Spinal cord (tissue), 10 donors: ENCODE measurements at places on chromosomes 3 and 15.
A peak's percentile ranks its signal among the peaks of the same experiment; 100 is the strongest.

GRCh38 chr15:68081869-68082505 is 27.9 kb downstream of the PIAS1 start:
- no peak for DNase-seq

GRCh38 chr15:88918738-88919137 is 5.6 kb upstream of the MFGE8 start:
- no peak for DNase-seq

DNA sequence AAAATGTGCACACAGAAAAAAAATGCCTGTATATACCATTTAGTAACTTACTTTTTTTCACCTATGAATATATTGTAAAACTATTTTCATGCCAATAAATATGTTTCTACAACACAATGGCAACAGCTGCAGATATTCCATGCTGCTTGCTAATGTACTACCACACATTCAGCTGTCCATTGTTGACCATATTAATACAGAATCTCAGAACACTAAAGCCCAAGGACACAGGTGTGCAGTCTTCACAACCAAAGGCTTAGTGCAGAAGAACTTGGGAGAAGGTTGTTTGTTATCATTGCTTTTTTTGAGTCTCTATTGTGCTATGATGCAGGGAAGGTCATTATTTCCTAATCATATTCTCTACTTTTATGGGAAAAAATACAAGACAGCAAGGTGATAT is 79.6 kb downstream of the DIPK2A start:
- DNase-seq, result no peak

- DNase-seq, result peak; percentile 72
These were observed 1153.3 kb downstream of the ROBO1 start for GRCh38 chr3:78614486-78614885.

GRCh38 chr3:54349231-54349652 is 226.9 kb downstream of the CACNA2D3 start:
- peak; percentile 48 for DNase-seq

DNA sequence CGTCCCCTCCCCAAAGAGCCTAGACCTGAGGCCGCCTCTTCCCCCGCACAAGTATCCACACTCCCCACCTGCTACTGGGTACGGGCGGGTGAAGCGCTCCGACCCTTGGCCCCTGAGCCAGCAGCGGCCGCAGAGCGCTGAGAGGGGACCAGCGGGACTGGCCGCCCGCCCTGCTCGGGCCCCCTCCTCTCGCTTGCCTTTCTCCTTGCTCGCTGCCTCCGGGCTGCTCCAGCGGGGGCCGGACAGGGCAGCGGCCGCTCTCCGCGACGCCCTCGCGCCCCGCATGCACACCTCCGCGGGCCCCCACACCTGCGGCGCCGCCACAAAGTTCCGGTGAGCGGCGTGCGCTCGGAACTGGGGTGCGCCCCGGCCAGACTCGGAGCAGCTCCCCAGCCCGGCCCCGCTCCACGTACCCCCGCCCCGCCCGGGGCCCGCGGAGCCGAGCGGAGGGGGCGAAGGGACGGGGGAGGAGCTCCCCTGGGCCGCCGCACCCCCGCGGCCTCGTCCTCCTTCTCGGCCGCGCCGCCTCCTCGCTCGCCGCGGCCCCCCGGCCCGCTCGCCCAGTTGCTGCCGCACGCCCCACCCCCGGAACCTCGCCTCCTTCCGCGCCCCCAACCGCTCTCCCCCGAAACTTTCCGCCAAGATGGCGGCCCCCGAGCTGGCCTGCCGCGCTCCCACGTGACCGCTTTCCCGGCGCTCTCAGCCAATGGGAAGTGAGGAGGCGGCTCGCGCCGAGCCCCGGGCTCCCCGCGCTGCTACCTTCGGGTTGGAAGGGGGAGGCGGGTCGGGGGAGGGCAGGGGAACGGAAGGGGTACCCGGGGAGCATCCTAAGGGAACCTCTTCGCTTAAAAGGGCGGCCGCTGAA is 704 bp downstream of the DLG1 start:
- DNase-seq, result peak; percentile 71

DNA sequence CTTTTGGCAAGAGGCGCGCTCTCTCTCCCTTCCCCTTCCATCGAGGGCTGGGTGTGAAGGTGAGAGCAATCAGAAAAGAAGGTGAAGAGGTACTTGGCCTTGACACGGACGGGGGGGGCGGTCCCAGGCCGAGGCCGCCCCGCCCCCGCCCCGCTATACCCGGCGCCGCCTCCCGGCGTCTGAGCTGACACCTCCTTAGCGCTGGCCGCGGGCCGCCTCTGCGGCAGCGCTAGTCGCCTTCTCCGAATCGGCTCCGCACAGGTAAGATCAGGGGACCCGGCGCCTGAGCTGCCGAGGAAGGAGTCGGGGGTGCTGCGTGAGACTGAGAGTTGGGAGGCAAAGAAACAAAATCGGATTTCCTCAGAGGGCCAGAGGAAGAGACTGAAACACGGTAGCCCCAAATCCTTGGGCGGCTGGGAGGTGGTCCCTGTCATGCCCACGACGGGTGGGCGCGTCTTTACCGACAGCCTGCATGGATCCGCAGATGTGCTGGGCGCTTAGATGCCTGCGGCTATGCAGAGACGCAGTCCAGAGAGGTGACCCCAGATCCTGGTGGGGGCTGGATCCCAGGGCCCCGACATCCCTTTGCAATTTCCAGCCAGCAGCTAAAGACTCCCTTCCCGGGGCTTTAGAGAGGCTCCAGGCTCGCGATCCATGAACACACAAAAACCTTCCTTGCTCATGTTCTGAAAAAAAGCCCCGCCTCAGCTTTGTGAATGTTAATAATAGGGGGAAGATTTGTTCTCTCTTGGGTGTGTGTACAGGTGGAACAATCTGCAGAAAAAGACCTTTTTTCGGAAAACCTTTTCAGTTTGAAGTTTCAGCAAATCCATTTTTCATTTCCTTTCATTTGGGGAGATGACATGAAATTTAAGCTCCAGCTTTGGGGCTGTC is at the start of gene ENTPD3:
TSS of gene ENTPD3 (plus strand) at position 184 of the 894 bp plus-strand sequence. CDS start 874 bp downstream, outside the sequence.
- peak; percentile 9 for DNase-seq

- DNase-seq, result no peak
These were observed 42.3 kb downstream of the KLHL6 start for GRCh38 chr3:183513046-183513706.

DNA sequence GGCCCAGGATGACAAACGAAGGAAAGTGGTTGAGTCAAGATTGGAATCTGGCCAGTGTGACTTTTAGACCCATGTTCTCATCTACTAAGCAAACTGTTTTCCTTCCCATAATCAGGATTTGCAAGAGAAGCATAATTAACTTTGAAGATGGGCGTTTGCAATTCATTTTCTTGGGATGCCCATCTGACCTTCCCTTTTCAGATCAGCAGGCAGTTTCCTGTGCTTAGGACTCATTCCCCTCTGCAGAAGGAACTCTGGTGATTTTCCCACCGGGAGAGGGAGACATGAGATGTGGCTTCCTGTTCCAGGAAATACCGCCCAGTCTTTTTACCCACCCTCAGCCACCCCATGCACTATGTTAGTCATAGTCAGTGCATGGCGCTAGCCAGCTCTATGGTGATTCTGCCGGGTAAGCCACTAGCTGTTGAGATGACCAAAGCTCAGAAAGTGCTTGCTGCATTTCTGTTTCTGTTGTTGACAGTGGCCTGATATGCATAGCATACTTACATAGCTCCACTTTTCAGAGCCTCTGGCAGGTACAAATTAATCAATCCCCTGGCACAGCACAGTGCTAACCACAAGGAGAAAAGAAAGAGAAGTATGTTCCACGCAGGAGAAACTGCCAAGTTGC is 129.4 kb downstream of the VGLL4 start:
- DNase-seq, result no peak

DNA sequence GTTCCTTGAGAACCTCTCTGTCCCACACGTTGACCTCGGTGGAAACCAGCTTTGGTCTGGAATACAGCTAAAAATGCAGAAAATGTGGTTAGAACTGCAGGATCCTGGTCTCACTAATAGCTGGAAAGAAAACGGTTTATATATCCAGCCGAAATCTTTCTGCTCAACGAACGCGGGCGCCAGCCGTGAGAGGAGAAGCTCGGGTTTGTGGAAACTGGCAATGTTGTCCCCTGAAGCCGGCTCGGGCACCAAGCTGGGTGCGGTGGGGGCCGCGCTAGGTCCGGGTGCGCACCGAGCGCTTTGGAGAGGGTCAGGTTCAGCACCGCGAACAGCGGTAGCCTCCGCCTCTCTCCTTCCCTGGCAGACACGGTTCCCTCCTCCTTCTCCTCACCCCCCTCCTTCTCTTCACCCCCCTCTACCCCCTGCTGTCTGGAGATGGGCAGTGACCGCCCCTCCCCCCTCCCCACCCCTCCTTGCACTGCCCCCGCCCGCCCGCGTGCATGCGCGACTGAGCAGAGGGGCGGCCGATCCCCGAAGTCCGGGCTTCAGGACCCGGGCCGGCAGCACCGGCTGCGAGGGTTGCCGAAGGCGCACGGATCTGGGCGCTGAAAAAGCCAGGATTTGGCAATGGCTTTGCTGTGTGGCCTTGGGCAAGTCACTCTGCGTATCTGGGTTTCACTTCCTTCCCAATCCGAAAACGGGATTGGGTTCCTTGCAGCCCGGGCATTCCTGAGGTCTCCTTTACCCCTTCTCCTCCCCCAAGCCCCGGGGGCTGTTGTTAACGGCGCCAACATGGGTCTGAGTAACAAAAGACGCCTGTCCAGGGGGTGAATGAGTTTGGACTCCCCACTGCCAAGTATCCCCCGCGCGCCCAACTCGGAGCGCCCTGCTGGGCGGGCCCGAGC is at the start of gene SKOR1:
TSS of gene SKOR1 (plus strand) at position 534 of the 905 bp plus-strand sequence. CDS start at position 628, 94 bp downstream.
- no peak for DNase-seq

DNA sequence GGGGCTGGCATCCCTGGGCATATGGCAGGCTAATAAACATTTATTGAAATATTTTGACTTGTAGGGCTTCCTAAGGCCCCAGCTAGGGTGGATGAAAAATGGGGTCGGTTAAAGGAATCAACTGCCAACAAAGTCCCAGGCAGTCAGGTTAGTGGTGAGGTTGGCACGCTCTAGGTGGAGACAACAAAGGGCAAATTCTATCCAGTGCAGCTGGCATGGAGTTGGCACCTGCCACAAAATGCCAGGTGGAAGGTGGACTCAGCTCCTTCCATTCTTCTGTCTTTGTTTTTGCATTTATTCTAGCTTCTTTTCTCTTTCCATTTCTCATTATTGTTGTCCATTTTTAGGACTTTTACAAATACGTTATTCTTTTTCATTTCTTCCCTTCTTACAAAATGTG is 31.0 kb downstream of the LCMT2 start:
- no peak for DNase-seq

DNA sequence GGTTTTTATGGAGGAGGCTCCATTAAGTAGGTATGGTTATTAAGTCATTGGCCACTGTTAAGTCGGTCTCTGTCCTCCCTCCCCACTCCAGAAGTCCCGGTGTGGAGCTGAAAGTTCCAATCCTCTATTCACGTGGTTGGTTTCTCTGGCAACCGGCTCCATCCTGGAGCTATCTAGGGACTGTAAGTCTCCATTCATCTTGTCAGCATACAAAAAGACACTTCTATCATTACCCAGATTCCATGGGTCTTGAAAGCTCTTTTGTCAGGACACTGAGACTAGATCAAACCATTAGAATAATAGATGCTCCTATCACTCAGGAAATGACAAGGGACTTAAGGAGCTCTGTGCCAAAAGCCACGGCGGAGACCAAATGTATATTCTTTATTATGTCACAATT is 110.3 kb downstream of the PIK3CB start:
- DNase-seq, result peak; percentile 46

DNA sequence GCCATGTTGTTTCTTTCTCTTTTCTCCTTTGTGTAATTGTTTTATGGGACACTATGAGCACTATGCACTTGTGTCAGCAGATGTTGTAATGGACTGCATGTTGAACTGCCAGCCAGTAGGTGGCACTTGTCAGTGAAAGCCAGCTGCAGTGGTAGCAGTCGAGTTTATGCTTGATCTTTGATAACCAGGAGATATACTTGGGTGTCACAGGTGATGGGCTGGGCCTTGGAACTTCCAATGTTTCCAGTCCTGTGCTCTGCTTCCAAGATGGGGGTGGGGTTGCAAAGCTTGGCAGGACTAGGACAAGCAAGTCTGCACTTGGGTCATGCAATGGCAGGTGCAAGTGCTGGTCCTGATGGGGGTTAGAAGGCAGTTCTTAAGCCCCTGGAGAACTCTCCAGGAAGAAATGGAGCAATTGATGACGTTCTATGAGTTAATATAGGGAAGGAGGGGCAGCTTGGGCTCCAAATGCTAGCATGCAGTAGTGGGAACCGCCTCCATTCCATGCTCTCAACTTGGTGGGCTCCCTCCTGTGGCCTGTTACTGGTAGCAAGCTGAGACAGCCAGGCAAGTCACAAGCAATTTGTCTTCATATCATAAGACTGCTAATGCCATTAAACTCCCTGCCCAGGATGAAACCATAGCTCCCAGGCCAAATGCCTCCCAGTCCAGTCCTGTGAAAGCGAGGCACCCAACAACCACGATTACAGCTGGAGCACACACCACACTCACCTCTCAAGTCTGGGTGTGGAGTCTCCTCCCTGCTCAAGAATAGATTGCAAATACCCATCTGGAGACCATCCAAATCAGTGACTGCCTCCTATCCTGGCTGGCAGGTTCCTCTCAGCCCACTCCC is 287.2 kb downstream of the CGGBP1 start:
- no peak for DNase-seq

GRCh38 chr15:73024168-73024567 is 28.1 kb upstream of the NEO1 start:
- DNase-seq, result no peak

DNA sequence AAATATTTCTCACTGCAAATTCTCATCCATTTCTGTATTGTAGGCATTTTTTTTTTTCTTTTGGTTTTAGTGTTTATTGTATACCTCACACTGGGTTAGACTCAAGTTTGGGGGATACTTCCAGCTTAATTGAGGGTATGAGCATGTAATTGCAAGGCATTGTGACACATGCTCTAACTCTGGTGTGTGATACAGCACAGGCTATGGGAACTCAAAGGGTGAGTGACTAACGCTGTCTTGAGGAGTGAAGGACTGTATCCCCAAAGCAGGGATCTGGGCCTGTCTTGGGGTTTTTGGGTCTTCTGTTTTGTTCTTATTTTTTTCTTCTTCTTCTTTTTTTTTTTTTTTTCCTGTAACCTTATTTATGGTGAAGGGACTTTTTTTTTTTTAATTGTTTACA is 26.9 kb downstream of the MAP2K1 start:
- DNase-seq, result no peak

DNA sequence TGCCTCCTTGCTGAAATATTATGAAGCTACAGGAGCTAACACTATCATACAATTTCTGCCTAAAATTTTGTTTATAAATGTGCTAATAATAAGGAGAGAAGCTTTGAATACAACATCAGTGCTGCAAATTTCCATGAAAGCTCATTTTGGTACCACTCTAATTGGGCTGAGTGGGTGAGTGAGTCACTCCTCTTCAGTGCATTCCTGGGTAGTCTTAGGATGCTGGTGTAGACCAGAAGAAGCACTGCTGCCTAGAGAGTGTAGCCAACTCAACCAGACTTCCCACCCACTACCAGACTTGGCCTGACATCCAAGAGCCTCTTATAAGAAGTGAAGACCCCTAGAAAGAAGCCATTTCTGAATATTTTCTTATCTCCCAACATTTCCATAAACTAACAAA is 32.5 kb upstream of the CCDC54 start:
- DNase-seq, result no peak
